GM23248 (cell line): ENCODE measurements at places on chromosomes 2 and 18.
A peak's percentile ranks its signal among the peaks of the same experiment; 100 is the strongest.

DNA sequence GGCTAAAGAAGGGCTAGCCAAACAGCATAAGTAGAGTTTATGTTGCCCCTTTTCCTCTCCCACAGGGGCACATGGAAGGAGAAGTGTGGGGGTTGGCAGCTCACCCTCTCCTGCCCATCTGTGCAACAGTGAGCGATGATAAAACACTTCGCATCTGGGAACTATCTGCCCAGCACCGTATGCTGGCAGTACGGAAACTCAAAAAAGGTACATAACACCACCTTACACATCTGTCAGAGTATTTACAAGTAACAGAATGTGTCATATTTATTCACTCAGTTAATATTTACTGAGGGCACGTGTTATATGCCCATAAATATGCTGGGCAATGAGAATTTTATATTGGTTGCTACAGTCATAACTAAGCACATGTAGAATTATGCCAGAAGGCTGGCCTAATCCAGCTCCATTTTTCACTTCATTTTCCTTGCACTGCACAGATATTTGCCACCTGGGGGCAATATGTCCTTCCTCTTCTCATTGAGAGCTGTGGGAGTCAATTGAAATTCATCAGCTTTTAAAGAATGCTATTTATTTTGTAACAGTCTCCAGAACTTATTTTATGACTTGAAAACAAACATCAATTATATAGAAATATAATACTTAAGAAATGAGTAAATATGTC lies 150.6 kb downstream of the RTN4 start:
- H3K36me3 ChIP-seq: no peaks in the 10 kb centered on the region
- no peak overlapping the region for H3K27ac ChIP-seq
- H3K4me1 ChIP-seq: peaks cover 23% of the 10 kb centered on the region
- no peaks in the 10 kb centered on the region for H3K27me3 ChIP-seq
- DNase-seq: peak; percentile 85

DNA sequence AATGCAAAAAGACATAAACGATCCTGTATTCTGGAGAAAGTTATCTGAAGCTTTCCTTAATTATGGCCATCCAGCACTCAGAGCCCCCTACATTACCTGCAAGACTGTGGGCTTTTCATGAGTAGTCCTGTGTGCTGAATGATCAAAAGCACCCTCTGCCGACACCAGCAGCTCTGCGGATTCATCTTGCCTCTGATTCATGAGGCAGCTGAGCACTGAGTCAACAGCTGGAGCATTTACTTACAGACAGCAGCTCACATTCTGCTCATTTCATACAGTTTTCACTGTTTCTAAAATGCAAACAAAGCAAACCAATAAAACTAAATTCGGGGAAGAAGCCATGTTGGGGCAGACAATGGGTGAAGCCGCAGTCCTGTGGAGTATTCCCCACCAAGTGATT lies 886.5 kb downstream of the CNTNAP5 start:
- no peaks in the 10 kb centered on the region for H3K36me3 ChIP-seq
- H3K27me3 ChIP-seq: no peaks in the 10 kb centered on the region
- DNase-seq: no peak

GRCh38 chr18:39561126-39561525 lies 1995.5 kb upstream of the CELF4 start:
- no peaks in the 10 kb centered on the region for H3K36me3 ChIP-seq
- H3K27ac ChIP-seq: no peak overlapping the region
- H3K4me1 ChIP-seq: no peaks in the 10 kb centered on the region
- peak; percentile 11 for DNase-seq
- H3K27me3 ChIP-seq: no peaks in the 10 kb centered on the region

DNA sequence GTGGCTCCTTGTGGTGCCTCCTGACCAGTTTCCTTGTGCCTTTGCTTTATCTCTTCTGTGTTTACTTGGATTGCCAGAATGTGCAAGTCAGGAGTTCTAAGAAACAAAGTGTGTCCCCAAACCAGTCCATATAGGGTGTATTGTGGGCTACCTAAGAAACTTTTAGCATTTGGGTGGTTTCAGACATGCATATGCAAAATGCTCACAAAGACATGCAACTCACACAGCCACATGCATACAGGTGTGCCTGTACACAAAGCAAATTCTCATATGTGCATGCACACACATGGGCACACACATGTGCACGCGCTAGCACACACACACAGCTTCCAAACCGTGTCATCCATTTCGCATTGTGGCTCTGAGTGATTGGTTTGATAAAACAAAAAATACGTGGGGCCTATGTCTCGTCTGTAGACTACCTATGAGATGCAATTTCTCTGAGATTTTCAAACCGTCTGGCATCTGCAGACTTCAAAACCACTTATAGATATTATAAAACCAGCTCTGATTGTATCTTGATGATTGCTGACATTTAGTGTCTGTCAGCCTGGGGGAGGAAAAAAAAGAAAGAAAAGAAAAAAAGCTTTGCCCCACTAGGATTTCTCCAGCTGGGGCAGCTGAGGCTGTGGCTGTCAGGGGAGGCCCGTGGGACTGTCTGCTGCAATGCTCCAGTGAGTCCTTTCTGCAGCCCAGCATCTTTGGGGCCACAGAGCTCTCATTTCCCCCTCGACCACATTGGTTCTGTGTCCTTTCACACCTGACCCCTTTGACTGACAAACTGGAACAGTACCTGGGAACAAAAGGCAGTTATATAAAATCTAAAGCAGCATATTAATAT lies 556.1 kb downstream of the CMPK2 start:
- H3K4me1 ChIP-seq: no peaks in the 10 kb centered on the region
- H3K4me3 ChIP-seq: no peak overlapping the region
- no peak for DNase-seq
- H3K36me3 ChIP-seq: no peaks in the 10 kb centered on the region
- no peaks in the 10 kb centered on the region for H3K27me3 ChIP-seq

- no peak for DNase-seq
- no peak overlapping the region for H3K27ac ChIP-seq
- H3K36me3 ChIP-seq: no peaks in the 10 kb centered on the region
- no peaks in the 10 kb centered on the region for H3K4me1 ChIP-seq
- H3K27me3 ChIP-seq: no peaks in the 10 kb centered on the region
- H3K4me3 ChIP-seq: no peak overlapping the region
These were observed 4.9 kb upstream of the STK17B start for GRCh38 chr2:196176142-196176738.

DNA sequence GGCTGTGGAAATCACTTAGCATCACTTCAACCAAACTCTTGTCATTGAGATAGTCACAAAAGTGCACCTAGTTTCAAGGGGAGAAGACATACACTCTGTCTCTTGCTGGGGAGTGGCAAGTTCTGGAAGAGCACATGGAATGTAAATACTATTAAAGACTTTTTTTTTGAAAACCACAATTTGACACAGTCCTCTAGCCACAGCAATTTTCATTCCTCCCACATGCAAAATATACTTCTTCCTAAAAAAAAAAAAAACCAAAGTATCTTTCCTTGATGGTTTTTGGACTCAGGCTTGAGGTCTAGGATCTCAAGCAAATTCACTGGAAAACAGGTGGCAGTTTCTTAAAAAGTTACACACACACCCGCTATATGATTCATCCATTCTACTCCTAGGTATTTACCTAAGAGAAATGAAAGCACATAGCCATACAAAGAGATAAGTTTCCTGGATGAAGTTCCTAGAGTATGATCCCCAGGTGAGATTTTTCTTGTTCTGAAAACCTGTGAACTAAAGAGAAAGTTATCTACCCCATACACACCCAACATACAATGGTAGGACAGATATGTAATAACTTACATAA lies 295.8 kb downstream of the SP3 start:
- no peak overlapping the region for H3K27ac ChIP-seq
- no peaks in the 10 kb centered on the region for H3K36me3 ChIP-seq
- no peaks in the 10 kb centered on the region for H3K4me1 ChIP-seq
- peaks cover 8% of the 10 kb centered on the region; the same call in 1 of the 2 replicates for H3K27me3 ChIP-seq
- H3K4me3 ChIP-seq: no peak overlapping the region

DNA sequence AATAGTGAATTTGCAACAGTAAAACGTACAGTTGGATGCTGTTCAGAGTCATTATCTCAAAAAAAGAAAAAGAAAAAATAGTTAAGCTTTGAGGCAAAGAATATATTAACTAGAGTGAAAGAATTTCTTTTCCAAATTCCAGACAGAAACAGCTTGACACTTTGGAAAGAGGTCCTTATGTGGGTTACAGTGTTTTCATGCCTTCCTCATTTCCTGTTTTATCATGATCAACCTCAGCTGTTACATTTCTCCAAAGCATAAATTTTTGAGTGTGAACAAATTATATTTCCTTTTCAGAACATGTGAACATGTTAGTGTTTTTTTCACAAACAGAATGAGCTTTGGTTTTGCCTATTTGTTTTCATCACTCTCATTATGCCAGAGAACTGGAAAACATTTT lies 13.6 kb downstream of the FRZB start:
- no peaks in the 10 kb centered on the region for H3K27me3 ChIP-seq
- DNase-seq: no peak
- no peak overlapping the region for H3K27ac ChIP-seq
- H3K36me3 ChIP-seq: no peaks in the 10 kb centered on the region
- no peak overlapping the region for H3K4me3 ChIP-seq

GRCh38 chr2:208645226-208645625 lies 238.6 kb downstream of the PTH2R start:
- H3K27ac ChIP-seq: no peak overlapping the region
- no peak for DNase-seq
- no peak overlapping the region for H3K4me3 ChIP-seq
- no peaks in the 10 kb centered on the region for H3K27me3 ChIP-seq
- H3K36me3 ChIP-seq: no peaks in the 10 kb centered on the region

DNA sequence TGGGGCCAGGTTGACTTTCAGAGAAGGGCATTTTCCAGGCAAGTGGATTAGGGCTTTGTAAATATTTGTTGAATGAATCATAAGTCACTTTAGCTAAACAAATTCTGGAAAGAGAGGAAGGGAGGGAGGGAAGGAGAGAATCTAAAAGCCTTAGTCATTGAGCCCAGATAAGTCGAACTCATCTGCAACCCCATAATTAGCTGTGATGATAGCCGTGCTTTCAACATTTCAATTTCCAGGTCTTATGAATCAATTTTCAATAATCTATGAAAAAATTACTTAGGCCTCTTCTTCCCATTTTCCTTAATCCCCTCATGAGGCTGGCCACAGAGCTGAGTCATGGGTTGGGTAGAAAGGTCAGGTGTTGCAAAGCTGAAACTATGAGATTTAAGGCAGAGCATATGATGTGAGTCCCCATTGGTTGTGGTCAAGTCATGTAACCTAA lies 111.9 kb upstream of the MAPRE2 start:
- H3K4me3 ChIP-seq: no peak overlapping the region
- no peaks in the 10 kb centered on the region for H3K27me3 ChIP-seq
- DNase-seq: peak; percentile 66
- peaks cover 13% of the 10 kb centered on the region for H3K4me1 ChIP-seq

DNA sequence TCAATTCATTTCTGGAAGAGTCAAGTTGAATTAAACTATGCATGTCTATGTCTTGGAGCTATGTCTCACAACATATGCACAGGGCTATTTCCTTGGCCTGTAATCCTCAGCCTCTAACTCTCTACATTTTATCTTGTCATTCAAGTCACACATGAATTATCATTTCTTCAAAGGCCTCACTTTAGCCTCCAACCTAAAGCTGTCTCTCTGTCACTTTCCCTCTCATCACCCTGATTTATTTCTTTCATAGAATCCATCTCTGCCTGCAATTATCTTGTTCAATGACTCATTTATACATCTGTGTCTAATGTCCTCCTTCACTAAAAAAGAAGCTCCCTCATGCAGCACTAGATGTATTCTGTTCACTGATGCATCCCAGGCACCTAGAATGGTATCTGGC lies 614.2 kb upstream of the REG3G start:
- H3K27me3 ChIP-seq: no peaks in the 10 kb centered on the region
- H3K4me1 ChIP-seq: no peaks in the 10 kb centered on the region
- no peaks in the 10 kb centered on the region for H3K36me3 ChIP-seq
- no peak for DNase-seq

DNA sequence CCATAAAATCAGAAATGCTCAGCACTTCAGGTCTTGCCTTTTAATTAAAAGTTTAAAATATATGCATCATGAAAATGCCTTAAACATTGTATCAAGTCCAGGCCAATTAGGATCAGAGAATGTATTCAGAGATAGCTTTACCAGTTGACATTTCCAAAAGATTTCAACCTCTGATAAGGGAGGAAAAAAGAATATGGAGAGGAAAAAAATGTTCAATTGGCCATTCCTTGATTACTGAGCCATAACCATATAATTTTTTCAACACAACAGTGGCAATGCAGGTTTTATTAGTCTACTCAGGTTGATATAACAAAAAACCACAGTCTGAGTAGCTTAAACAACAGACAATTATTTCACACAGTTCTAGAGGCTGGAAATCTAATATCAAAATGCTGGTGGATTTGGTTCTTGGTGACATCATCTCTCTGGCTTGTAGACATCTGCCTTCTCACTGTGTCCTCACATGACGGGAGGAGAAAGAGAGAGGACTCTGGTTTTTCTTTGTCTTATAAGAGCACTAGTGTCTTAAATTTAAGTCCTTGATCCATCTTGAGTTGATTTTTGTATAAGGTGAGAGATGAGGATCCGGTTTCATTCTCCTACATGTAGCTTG lies 111.9 kb downstream of the IRS1 start:
- peaks cover 7% of the 10 kb centered on the region for H3K4me1 ChIP-seq
- H3K36me3 ChIP-seq: no peaks in the 10 kb centered on the region
- H3K27me3 ChIP-seq: no peaks in the 10 kb centered on the region
- no peak for DNase-seq
- no peak overlapping the region for H3K4me3 ChIP-seq
- H3K27ac ChIP-seq: no peak overlapping the region

DNA sequence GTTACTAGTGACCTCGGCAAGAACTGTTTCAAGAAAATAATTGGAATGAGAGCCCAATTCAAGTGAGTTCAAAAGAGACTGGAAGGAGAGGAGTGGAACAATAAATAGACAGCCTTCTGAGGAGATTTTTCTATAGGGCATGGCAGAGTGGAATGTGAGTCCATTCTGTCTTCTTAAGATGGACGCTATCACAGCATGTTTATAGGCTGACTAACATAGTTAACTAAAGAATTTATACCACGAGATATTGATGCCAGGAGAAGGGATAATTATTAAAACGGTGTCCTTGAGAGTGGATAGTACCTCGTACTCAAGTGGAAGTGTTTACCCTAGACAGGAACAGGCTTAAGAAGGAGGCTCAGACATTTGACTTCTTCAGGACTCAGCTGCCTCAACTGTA lies 143.5 kb upstream of the RBBP8 start:
- no peaks in the 10 kb centered on the region for H3K27me3 ChIP-seq
- H3K27ac ChIP-seq: no peak overlapping the region

- no peaks in the 10 kb centered on the region for H3K27me3 ChIP-seq
- no peak overlapping the region for H3K27ac ChIP-seq
- no peak overlapping the region for H3K4me3 ChIP-seq
These were observed 1160.7 kb downstream of the CNTNAP5 start for GRCh38 chr2:125185691-125186270.
